ENCODE measurements at places on chromosomes 2 and 18.

GRCh38 chr18:2617401-2617998, 38.0 kb upstream of the SMCHD1 start:
- no peak for DNase-seq

GRCh38 chr2:235740821-235741220, 247.0 kb downstream of the AGAP1 start:
- no peak for DNase-seq

DNA sequence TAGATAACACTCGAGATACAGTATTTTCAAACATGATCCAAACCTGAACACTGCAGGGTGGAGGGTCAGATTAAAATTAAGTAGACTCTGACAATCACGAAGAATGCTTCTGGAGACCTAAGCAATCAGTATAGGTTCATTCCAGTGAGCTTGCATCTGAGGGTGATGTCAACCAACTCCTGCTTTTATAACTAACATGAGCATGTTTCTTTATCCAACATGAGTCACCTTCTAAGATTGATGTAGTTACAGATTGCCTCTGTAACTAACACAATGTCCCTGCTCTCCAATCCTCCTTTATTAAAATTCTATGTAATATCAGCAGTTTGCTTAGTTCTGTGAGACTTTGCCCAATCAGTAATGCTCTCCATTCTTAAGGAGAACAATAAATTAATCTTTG, 225.7 kb downstream of the ARL6IP6 start:
- DNase-seq: no peak

DNA sequence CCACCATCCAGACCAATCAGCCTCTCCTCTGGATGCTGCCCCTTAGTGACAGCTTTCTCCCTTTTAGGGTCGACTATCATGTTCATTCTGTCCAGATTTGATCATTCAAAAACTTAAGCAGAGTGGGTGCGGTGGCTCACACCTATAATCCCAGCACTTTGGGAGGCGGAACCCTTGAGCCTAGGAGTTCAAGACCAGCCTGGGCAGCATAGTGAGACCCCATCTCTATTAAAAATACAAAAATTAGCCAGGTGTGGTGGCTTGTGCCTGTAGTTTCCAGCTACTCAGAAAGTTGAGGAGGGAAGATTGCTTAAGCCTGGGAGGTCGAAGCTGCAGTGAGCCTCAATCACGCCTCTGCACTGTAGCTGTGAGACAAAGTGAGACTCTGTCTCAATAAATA, 68.3 kb upstream of the ZCCHC2 start:
- no peak for DNase-seq

DNA sequence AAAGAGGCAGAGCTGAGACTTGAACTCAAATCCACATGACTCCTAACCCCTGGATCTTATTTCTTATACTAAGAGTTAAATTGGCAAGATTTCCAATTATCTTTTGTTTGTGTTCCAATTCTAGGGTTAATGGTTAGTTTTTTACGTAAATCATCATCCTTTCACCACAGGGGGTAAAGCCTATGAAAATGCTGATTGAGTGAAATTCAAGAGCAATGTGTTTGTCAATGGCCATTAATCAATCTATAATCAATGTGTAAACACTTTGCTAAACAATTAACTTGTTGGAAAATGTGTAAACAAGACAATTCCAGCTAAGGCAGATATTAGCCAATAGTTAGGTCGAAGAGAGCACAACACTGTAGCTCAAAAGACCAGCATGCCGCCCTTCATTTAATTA, 376.5 kb upstream of the ACVR2A start:
- DNase-seq: no peak

- no peak for DNase-seq
Measured at GRCh38 chr2:207256476-207257207, 90.9 kb upstream of the KLF7 start.

DNA sequence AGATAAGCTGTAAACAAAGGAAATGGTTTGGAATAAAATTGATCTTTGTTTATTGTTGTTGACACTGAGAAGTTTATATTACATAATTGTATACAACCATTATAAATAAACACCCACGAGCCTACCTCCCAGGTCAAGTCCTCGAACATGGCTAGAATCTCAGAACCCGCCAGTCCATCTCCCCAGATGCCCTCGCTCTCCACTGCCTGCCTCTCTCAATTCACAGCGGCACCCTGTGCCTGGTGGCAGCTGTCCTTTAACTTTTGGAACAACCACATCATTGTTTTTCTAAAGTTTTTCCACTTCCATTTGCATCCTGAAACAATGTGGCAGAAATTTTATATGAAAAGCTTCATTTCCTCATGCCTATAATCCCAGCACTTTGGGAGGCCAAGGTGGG, 52.2 kb upstream of the OTOS start:
- no peak for DNase-seq

- DNase-seq: no peak
Measured at GRCh38 chr2:20348542-20348941, 2.1 kb downstream of the PUM2 start.
